ENCODE measurements at places on chromosomes 3 and 15. TPM values are rescaled to one million over a fixed set of nuclear protein-coding genes. Genes with fewer than 3 reads are reported as not detected.

GRCh38 chr15:61736790-61737189, 323.5 kb downstream of the VPS13C start:
- no peaks in the 10 kb centered on the region for H3K36me3 ChIP-seq

DNA sequence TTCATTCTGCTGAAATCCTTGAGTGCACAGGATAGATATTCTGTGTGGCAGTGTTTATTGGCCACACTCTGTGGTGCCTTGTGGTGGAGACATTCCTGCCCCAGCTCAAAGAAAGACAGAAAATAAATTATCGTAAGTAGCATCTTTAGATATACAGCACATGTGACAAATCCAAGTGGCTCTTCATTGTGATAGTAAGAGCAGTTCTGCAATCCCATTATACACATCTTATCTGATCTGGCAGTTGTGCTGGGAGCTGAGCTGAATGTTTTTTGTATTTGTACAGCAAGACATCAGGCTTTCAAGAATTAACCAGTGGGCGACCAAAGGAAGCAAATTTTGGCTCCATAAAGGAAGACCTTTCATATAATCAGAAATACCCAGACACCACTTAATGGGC, 235.3 kb upstream of the MRPL3 start:
- H3K36me3 ChIP-seq = no peaks in the 10 kb centered on the region
- no peak for DNase-seq
- H3K4me1 ChIP-seq = no peaks in the 10 kb centered on the region
- H3K27me3 ChIP-seq = peaks cover 12% of the 10 kb centered on the region

STX19 gene
- not detected for total RNA-seq

DNA sequence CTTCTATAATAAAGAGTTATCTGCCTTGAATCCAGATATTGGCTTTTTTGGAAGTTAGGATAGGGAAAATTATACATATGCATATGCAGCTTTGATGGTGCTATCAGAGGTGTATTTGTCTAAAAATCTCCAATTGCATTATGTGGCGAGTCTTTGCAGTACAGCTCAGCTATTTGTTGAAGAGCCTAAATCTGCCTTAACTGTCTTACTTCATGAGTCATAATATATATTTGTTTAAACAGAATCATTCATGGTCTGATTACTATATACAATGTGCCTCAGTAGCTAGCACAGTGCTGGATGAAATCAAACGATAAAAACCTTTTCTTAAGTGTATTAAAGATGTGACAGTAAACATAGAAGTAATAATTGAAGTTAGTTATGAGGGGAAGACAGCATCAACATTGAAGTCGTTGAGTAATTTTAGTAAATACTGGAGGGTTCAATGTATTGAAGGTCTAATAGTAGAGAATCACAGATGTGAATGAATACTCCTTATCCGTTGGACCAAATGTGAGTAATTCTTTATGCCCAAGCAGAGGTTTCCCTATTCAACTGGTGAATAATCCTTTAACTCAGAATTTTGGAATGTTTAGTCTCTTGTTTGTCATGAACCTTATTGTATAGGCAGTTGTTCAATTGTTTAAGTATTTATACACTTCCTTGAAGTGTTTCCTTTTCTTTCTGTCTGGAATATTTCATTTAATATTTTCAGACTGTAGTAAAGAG, 74.8 kb upstream of the NAALADL2 start:
- DNase-seq = no peak
- H3K4me1 ChIP-seq = no peaks in the 10 kb centered on the region
- H3K36me3 ChIP-seq = no peaks in the 10 kb centered on the region
- H3K4me3 ChIP-seq = no peak overlapping the region
- H3K27me3 ChIP-seq = no peaks in the 10 kb centered on the region

PPM1L gene
- total RNA-seq = 2.0 TPM

OCA2 gene
- not detected for total RNA-seq

NFKBIZ gene
- 58.8 TPM for total RNA-seq

EXD1 gene
- total RNA-seq = not detected

KIF15 gene
- 36.2 TPM for total RNA-seq

GRCh38 chr3:133938770-133939462, 43.2 kb upstream of the RAB6B start:
- H3K36me3 ChIP-seq = no peaks in the 10 kb centered on the region
- H3K4me3 ChIP-seq = no peak overlapping the region
- H3K27ac ChIP-seq = no peak overlapping the region
- peaks cover 1% of the 10 kb centered on the region for H3K27me3 ChIP-seq

All from activated naive CD8-positive, alpha-beta T cell treated with anti-CD3 and anti-CD28 coated beads for 36 hours (primary cell).